Fibroblast of villous mesenchyme (primary cell): ENCODE measurements at places on chromosomes 1 and 21. TPM values are rescaled to one million over a fixed set of nuclear protein-coding genes. Genes with fewer than 3 reads are reported as not detected.

Gene TMEM125
- under 0.01 TPM in 1 of 2 replicates, not detected in the other for total RNA-seq

Gene DTL
- total RNA-seq = 13.2 and 16.0 TPM in 2 replicates

Gene PADI3
- under 0.01 TPM in 1 of 2 replicates, not detected in the other for total RNA-seq

Gene NOTCH2
- 187 and 200 TPM in 2 replicates for total RNA-seq

Gene PROK1
- not detected in 2 replicates for total RNA-seq

Gene S100A1
- not detected in 2 replicates for total RNA-seq

Gene VSIG8
- under 0.01 TPM in 1 of 2 replicates, not detected in the other for total RNA-seq

Gene NBPF6
- total RNA-seq = under 0.01 TPM in 1 of 2 replicates, not detected in the other

Gene FAM89A
- total RNA-seq = 7.7 and 22.5 TPM in 2 replicates

Gene E2F2
- total RNA-seq = 2.2 and 2.9 TPM in 2 replicates

Gene ISG20L2
- total RNA-seq = 17.4 and 22.9 TPM in 2 replicates

Gene RPTN
- total RNA-seq = not detected in 2 replicates

Gene DYRK3
- total RNA-seq = 37.4 and 46.2 TPM in 2 replicates

Gene PRMT2
- 120 and 164 TPM in 2 replicates for total RNA-seq

Gene PAX7
- not detected in 2 replicates for total RNA-seq

Gene TPTE
- 0.32 and 0.43 TPM in 2 replicates for total RNA-seq

Gene RNF19B
- total RNA-seq = 9.3 and 9.5 TPM in 2 replicates

Gene CALML6
- under 0.01 TPM in 2 replicates for total RNA-seq

Gene SLC25A34
- total RNA-seq = under 0.01 and 0.43 TPM in 2 replicates

Gene NR5A2
- total RNA-seq = under 0.01 TPM in 1 of 2 replicates, not detected in the other

Gene SPRR4
- total RNA-seq = not detected in 2 replicates

Gene CYP4A22
- total RNA-seq = not detected in 2 replicates

Gene OLIG2
- not detected in 2 replicates for total RNA-seq

Gene CFAP298
- 12.6 and 20.3 TPM in 2 replicates for total RNA-seq

Gene OR2M3
- total RNA-seq = not detected in 2 replicates

Gene UBE2U
- not detected in 2 replicates for total RNA-seq

Gene GSTM5
- total RNA-seq = 5.8 and 9.1 TPM in 2 replicates

Gene SPATA21
- under 0.01 TPM in 1 of 2 replicates, not detected in the other for total RNA-seq

Gene CLCNKB
- total RNA-seq = under 0.01 and 0.43 TPM in 2 replicates

Gene S100A2
- 0.97 and 2.2 TPM in 2 replicates for total RNA-seq

Gene ATP8B2
- total RNA-seq = 107 and 155 TPM in 2 replicates

Gene SEC16B
- total RNA-seq = 1.3 and 1.6 TPM in 2 replicates

Gene LINGO4
- not detected in 2 replicates for total RNA-seq

Gene FCER1G
- total RNA-seq = 0.43 TPM in 1 of 2 replicates, not detected in the other

Gene DNAJC6
- total RNA-seq = 12.2 and 24.6 TPM in 2 replicates

Gene IQGAP3
- 20.9 and 24.2 TPM in 2 replicates for total RNA-seq

Gene MMP23B
- total RNA-seq = 6.5 and 11.0 TPM in 2 replicates

Gene FAAH
- total RNA-seq = 0.64 and 0.86 TPM in 2 replicates

Gene MSH4
- under 0.01 and 0.43 TPM in 2 replicates for total RNA-seq

Gene DFFA
- total RNA-seq = 28.7 and 52.2 TPM in 2 replicates
